ENCODE measurements at places on chromosomes 3 and 15. TPM values are rescaled to one million over a fixed set of nuclear protein-coding genes. Genes with fewer than 3 reads are reported as not detected.

Gene RLBP1
- not detected for total RNA-seq

DNA sequence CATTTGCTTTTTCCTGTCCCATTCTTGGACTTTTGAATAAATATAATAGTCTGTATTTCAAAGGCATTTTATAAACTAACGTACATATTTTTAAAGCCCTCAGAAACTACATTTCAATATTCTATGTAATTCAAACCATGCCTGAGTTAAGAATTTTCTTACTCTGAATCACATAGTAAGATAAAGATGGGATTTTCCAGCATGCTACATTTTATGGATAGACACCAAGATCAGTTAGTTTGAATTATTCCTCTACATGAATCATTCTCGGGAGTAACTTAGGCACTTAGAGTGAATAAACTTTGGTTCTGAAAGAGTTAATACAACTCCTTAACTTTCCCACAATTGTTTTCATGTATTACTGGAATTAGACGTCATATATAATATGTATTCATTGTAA lies 713.3 kb upstream of the CBLB start:
- no peak for DNase-seq
- no peak overlapping the region for H3K4me3 ChIP-seq
- H3K27ac ChIP-seq = no peak overlapping the region
- no peaks in the 10 kb centered on the region for H3K4me1 ChIP-seq

GRCh38 chr15:48986240-48986639 lies 22.5 kb upstream of the SHC4 start:
- H3K27me3 ChIP-seq = peaks cover 7% of the 10 kb centered on the region
- H3K4me1 ChIP-seq = no peaks in the 10 kb centered on the region
- H3K27ac ChIP-seq = no peak overlapping the region
- H3K36me3 ChIP-seq = peaks cover 4% of the 10 kb centered on the region
- DNase-seq = no peak

Gene DNAH12
- 0.33 TPM for total RNA-seq

DNA sequence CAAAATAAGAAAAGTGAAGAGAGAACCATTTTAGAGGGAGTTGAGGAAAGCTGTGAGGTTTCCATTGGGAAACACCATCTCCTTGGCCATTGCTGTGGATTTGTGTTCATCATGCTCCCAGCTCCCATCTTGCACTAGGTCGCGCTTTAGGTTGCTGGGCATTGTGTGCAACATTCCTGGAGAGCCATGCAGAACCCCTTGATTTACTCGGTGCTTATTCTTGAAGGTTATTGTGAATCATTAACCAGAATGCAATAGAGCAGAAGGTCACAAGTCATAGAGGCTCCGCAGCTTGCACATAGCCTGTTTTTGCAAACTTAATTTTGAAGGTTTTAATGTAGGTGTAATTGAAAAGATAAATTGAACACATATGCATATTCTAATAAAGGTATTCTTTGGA lies 239.2 kb upstream of the IL12A start:
- H3K4me3 ChIP-seq = no peak overlapping the region
- peaks cover 15% of the 10 kb centered on the region for H3K27me3 ChIP-seq
- no peak overlapping the region for H3K27ac ChIP-seq
- no peaks in the 10 kb centered on the region for H3K4me1 ChIP-seq

DNA sequence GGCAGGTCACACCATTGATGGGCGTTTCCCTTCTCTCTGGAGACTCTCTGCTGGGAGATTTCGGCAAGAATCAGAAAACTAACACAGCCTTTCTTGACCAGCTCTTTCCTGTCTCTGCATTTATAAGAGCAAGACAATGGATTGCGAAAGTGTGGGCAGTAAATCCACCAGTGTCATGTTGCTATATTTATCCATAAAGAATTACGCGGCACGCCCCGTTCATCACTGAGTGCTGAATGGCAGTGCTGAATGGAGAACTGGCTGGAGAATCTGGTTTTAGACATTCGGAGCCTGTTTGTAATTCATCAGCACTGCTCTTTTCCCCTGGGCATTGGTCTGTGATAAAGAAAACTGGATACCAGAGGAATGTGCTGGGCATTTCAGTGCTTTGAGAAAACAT lies 2.0 kb upstream of the CEMIP start:
- H3K36me3 ChIP-seq = no peaks in the 10 kb centered on the region
- DNase-seq = no peak
- H3K4me1 ChIP-seq = no peaks in the 10 kb centered on the region
- peaks cover 33% of the 10 kb centered on the region for H3K27me3 ChIP-seq
- no peak overlapping the region for H3K4me3 ChIP-seq

DNA sequence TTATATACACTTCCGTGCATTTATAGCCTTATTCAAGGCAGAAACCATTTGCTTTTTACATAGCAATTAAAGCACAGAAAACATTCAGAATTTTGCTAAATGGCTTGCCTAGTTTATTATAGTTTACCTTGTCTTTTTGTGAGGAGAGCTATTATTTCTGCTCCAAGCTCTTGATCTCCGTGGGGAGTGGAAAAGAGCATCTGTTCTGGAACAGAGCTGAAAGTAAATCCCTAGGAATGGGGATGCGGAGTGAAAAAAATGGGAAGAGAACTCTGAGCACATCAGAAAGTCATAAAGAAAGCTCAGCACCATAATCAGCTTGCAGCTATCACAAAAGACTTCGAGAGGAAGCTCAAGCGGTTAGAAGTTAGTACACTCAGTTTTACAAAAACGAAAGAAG lies 1006.7 kb downstream of the ROBO2 start:
- H3K4me3 ChIP-seq = no peak overlapping the region
- no peaks in the 10 kb centered on the region for H3K4me1 ChIP-seq
- DNase-seq = no peak
- no peak overlapping the region for H3K27ac ChIP-seq

DNA sequence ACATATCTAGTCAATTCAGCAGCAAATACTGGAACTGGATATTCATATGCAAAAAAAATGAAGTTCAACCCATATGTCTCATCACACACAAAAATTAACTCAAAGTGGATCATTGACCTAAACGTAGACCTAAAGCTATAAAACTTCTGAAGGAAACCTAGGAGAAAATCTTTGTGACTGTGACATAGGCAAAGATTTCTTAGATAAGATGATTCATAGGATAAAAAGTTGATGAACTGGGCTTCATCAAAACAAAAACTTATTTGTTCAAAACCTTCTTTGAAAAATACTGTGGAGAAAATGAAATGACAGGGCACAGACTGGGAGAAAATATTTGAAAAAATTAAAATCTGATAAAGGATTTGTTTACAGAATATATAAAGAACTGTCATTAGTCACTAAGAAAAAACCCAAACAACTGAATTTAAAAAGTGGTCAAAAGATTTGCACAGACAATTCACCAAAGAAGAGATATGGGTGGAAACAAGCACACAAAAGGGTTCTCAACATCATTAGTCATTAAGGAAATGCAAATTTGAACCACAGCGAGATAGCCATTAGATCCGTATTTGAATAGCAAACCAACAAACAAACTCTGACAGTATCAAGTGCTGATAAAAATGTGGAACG lies 62.8 kb downstream of the ITGB5 start:
- DNase-seq = no peak
- no peak overlapping the region for H3K4me3 ChIP-seq
- H3K27me3 ChIP-seq = peaks cover 13% of the 10 kb centered on the region

GRCh38 chr15:72685925-72686794 lies at the start of the genes BBS4 and HIGD2B:
BBS4 (plus strand) TSS chr15:72686207; CDS start chr15:72686228, 21 bp downstream.
HIGD2B (minus strand) TSS chr15:72686182; CDS start chr15:72676374, 9,808 bp downstream.
- peak within 1 kb of the TSS; percentile 98 for H3K4me3 ChIP-seq
- no peaks in the 10 kb centered on the region for H3K27me3 ChIP-seq
- H3K36me3 ChIP-seq = no peaks in the 10 kb centered on the region
- peak; percentile 91 for DNase-seq
- peak within 1 kb of the TSS; percentile 98 for H3K27ac ChIP-seq

Gene PLA2G4D
- not detected for total RNA-seq

DNA sequence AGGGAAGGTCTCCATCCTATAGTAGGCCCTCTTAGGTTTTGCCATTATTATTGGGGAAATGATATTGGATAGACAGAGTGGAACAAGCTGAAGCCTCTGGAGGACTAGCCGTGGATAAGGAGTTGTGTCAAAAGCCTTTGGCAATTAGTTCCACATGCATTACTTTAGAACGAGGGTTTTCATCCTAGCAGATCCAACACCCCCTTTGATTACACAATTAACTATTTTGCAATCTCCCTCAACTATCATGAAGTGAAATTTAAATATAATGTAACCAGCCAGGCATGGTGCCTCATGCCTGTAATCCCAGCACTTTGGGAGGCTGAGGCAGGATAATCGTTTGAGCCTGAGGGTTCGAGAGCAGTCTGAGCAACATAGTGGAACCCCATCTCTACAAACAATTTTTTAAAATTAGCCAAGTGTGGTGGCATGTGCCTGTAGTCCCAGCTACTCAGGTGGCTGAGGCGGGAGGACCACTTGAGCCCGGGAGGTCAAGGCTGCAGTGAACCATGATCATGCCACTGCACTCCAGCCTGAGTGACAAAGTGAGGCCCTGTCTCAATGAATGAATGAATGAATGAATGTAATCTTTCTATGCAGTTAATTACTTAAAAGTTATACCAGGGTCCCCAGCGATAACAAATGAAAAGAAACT lies 56.8 kb downstream of the PXYLP1 start:
- H3K27ac ChIP-seq = no peak overlapping the region
- H3K36me3 ChIP-seq = peaks cover 4% of the 10 kb centered on the region
- no peaks in the 10 kb centered on the region for H3K27me3 ChIP-seq
- no peak overlapping the region for H3K4me3 ChIP-seq
- H3K4me1 ChIP-seq = no peaks in the 10 kb centered on the region
- no peak for DNase-seq

GRCh38 chr3:174784206-174784934 lies 74.8 kb upstream of the NAALADL2 start:
- no peak overlapping the region for H3K4me3 ChIP-seq
- no peaks in the 10 kb centered on the region for H3K36me3 ChIP-seq
- no peaks in the 10 kb centered on the region for H3K4me1 ChIP-seq
- no peak for DNase-seq
- H3K27ac ChIP-seq = no peak overlapping the region

- DNase-seq = no peak
- peak overlapping the region; percentile 77 for H3K4me3 ChIP-seq
- peak overlapping the region; percentile 73 for H3K27ac ChIP-seq
- peaks cover 6% of the 10 kb centered on the region for H3K36me3 ChIP-seq
- H3K4me1 ChIP-seq = peaks cover 65% of the 10 kb centered on the region
- H3K27me3 ChIP-seq = no peaks in the 10 kb centered on the region
Measured at GRCh38 chr15:67096546-67097294, 31.3 kb downstream of the SMAD3 start.

- no peak for DNase-seq
- peaks cover 35% of the 10 kb centered on the region for H3K4me1 ChIP-seq
Measured at GRCh38 chr15:78101423-78102105, 9.2 kb downstream of the SH2D7 start.

GRCh38 chr3:113496924-113497323 lies 18.0 kb downstream of the SPICE1 start:
- peaks cover 8% of the 10 kb centered on the region for H3K4me1 ChIP-seq
- DNase-seq = no peak
- no peaks in the 10 kb centered on the region for H3K36me3 ChIP-seq
- H3K4me3 ChIP-seq = no peak overlapping the region

Gene FGF7
- total RNA-seq = not detected

Gene ANKUB1
- total RNA-seq = not detected

DNA sequence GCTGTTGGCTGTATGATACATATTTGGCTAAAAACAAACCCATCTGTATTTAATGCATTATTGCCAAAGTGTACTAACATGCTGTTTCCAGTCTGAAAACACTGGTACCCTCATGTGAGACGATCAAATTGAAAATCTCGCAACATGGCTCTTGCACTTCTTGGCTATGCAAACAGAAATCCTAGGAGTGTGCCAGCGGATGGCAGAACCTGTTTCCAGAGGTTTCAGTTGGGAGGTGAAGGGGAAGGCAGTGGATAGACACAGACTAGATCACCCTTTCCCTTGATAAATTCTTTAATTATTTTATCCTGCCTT lies 350.3 kb downstream of the TUSC7 start:
- H3K27ac ChIP-seq = no peak overlapping the region
- H3K36me3 ChIP-seq = no peaks in the 10 kb centered on the region
- no peak for DNase-seq
- no peaks in the 10 kb centered on the region for H3K4me1 ChIP-seq

Gene SCG3
- not detected for total RNA-seq

DNA sequence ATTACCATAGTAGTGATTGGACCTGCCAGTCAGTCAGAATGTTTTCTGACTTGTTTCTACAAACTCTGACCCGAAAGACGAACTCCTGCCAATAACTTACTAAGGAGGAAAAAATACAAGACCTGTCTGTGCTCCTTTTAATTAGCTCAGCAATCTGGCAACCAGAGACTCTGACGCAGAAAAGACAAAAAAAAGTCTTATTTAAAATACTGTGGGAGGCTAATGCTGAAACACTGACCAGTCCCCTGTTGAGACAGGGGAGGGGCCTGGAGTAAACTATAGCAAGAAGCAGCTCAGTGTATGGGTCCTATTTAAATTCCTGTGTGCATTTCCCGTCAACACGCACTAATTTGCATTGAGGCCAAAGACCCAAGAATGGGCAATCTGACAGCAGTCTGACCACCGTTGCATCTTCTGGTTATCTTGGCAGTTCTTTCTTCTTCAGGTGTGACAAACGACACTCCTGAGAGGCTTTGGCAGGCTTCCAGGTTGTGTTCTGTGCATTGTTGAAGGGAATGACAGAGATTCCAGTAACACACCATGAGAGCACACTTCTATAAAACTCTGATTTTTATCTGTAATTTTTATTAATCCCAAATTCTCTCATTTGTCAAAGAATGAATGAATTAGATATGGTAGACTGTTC lies 1114.3 kb downstream of the IGSF11 start:
- no peak overlapping the region for H3K27ac ChIP-seq
- no peaks in the 10 kb centered on the region for H3K27me3 ChIP-seq
- no peak overlapping the region for H3K4me3 ChIP-seq
- DNase-seq = no peak
- no peaks in the 10 kb centered on the region for H3K36me3 ChIP-seq
- no peaks in the 10 kb centered on the region for H3K4me1 ChIP-seq

DNA sequence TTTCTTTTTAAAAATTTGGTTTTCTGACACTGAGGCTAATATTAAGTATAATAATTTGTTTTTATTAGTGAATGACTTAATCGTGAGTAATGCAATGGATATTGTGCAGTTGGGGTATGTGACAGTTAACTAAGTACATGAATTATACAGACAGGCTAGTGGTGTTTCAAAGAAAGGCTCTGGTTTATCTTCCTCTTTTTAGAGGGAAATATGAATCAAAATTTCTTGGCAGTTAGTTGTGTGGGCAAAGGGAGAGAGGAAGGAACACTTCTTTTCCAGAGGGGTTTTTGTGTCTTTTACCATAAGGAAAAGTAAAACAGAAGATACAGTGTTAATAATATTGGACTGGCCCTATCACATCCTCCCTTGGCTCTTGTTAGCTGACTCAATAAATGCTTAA lies 2.7 kb downstream of the ZNF654 start:
- H3K4me3 ChIP-seq = peak overlapping the region; percentile 32
- H3K36me3 ChIP-seq = peaks cover 17% of the 10 kb centered on the region
- DNase-seq = no peak
- H3K4me1 ChIP-seq = peaks cover 46% of the 10 kb centered on the region
- peak overlapping the region; percentile 13 for H3K27ac ChIP-seq

DNA sequence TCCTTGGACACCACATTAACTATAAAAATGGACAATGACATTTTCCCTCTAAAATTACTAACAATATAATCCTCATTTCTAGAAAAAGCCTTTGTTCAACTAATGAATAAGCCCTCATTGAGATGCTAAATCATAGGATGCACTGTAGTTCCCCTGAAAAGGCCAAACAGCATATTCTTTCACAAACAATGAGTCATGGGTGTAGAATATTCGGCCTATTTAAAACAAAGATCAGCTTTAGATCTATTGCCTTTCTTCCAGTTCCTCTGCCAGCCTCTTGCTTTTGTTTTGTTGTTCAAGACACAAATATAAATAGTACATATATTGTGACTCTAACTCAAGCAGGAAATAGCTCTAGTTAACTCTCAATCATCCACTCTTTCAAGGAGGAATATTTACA lies 82.5 kb downstream of the ADAM10 start:
- H3K36me3 ChIP-seq = peaks cover 20% of the 10 kb centered on the region
- no peak for DNase-seq
- no peaks in the 10 kb centered on the region for H3K27me3 ChIP-seq
- no peak overlapping the region for H3K27ac ChIP-seq
- peaks cover 15% of the 10 kb centered on the region for H3K4me1 ChIP-seq
- H3K4me3 ChIP-seq = no peak overlapping the region

Data from natural killer cell treated with Interleukin-12 subunit alpha and Interleukin-12 subunit beta and Interleukin-15 and Interleukin-18, amount 100 ng/mL, for 72 hours (primary cell).